ENCODE measurements at places on chromosomes 4 and X.

DNA sequence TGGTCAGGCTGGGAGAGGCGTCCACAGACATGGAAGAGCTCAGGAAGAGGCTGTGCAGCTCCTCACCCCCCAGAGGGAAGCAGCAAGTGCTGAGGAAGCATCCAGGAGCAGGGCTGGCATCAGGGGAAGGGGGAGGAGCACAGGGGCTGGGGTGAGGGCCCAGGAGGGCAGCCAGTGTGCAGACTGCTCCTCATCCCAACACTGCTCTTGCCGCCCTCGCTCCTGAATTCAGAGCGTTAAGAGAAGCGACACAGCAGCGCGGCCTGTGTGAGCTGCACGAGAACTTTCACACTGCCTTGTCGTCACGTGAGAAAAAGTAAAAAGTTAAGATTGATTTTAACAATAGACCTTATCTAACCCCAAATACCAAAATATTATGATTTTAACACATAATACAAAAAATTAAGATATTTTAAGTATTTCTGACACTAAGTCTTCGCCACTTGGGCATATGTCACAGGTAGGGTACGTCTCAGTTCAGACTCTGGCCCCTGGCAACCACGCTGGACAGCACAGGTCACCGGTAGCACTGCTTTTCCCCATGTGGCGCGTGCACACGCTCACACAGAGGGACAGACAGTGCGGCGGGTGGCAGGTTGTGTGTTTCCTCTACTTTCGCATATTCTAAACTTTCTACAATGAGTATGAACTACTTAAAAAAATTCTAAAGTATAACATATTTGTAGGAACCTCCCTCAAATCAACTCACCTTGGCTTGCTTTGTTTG lies 19.7 kb downstream of the NOP14 start:
- DNase-seq = no peak

GRCh38 chr4:156493858-156494257 lies 477.7 kb downstream of the PDGFC start:
- no peak for DNase-seq

DNA sequence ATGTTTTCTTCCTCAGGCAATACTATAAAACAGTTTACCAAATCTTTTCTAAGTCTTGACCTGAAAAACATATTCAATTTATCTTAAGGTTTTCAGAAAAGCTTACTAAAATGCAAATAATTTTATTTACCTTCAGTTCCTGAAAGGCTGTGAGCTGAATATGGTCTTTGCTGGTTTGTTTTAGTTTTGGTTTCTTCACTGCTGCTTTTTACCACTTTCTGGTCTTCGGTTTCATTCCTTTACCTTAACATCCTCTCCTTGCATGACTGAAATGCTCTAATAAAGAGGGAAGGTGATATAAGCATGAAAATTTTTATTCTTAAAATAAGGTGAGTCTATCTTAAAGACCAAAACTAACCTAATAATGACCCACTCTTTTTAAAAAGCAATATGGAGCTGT lies 97.1 kb upstream of the NRK start:
- DNase-seq = no peak

- DNase-seq = peak; percentile 50
Measured at GRCh38 chr4:77092975-77093374, 17.2 kb upstream of the CCNI start.

- no peak for DNase-seq
Measured at GRCh38 chr4:111798840-111799239, 346.4 kb upstream of the FAM241A start.

GRCh38 chr4:170931321-170931720 lies 841.6 kb upstream of the AADAT start:
- DNase-seq = no peak

- DNase-seq = no peak
Measured at GRCh38 chrX:17052793-17053192, 106.3 kb downstream of the REPS2 start.

DNA sequence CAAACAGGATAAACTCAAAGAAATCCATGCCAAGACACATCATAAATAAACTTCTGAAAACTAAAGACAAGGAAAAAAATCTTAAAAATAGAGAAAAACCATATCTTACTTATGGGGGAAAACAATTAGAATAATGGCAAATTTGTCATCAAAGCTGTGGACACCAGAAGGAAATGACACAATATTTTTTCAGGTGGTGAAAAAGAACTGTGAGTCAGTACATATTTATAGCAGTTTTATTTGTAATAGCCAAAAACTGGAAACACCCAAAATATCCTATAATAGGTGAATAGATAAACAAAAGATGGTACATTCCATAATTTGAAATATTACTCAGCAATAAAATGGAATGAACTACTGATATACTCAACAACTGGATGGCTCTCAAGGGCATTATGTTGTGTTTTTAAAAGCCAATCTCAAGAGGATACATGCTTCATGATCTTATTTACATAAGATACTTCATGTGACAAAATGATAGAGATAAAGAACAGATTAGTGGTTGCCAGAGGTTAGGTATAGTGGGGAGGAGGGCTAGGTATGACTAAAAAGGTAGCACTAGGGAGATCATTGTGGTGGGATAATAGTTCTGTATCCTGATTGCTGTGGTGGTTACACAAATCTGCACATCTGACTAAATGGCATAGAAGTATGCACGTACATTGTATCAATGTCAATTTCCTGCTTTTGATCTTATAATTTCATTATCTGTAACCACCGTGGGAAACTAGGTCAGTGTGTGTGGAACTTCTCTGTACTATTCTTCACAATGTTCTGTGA lies 191.9 kb downstream of the PPP1R2C start:
- DNase-seq = no peak

DNA sequence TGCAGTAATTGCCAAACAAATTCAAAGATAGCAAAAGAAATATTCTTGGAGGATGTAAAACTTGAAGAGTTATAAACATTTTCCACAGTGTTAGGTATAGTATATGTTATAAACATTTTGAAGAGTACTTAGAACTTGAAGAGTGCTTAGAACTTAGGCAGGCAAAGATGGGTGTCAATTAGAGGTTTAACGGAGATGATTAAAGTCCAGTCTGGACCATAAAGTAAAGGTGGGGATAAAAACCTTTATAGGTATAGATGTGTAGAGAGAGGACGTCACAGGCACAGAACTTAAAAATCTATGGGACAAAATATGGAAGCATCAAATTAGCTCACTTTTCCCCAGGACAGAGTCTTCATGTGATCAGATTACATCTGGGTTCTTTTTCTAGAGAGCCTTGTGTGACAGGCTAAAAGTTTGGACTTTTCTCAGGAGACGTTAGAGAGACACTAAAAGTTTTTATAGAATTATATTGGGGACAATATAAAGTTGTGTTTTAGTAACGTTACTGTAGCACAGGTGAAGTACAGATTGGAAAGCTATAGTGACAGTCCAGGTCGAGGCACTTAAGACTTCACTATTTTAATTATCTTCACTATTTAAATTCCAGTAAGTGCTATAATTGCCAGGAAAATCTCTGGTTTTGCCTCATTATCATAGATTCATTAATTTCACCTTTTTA lies 13.3 kb upstream of the MAD2L1 start:
- DNase-seq = no peak

- DNase-seq = no peak
Measured at GRCh38 chr4:154367659-154368058, 123.9 kb downstream of the DCHS2 start.

GRCh38 chr4:55617587-55618197 lies 18.4 kb downstream of the NMU start:
- no peak for DNase-seq

- DNase-seq = peak; percentile 13
Measured at GRCh38 chr4:80107374-80107773, 34.3 kb upstream of the ANTXR2 start.

DNA sequence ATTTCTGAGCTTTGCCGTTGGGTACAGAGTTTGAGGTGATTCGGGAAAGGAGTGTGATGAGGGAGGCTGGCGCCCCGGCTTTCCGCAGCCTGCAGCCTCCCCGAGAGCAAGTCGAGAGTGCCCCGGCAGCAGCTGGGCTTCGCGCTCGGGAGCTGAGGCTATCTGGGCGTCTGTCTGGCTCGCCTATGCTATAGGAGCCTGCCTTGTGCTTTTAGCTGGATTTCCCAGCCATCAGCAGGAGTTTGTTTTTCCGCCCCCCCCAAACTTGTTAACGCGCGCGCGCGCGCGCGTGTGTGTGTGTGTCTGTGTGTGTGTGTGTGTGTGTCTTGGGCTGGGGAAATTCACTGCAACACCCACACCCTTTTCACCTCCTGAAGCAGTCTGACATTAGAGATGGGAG lies 765 bp upstream of the DGKK start:
- no peak for DNase-seq

GRCh38 chr4:37983951-37984350 lies 23.8 kb downstream of the PTTG2 start:
- DNase-seq = no peak

DNA sequence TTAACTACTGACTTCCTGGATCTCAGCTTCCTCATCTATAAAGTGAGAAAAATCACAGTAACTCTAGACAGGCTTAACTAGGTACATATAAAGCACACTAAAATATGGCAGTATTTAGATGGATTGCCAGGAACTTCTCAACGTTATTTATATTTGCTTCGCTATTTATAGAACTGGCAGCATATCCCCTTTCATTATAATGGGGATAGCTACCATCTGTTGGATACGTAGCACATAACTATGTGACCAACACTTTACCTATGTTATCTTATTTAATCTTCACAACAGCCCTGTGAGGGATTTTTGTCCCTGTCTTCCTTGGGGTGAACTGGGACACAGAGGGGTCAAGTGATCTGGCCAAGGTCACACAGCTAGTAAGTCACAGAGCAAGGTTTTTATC lies 64.6 kb downstream of the ENPEP start:
- DNase-seq = peak; percentile 57

DNA sequence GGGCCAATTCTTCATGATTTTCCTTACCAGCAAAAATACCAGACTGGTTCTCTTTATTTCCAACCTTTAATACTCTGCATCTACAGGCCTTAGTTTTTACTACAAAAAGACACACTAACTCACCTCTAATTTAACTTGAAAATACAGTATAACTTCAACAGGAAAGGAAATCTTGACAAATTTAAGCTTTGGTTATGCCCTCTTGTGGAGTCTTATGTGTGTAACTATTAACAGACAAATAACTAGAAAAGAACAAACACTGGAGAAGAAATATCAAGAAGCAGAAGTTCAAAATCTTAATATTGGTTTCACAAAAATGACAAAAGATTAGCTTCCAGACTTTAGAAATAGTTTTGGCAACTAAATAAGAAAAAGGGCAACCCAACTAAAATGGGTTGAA lies 33.0 kb downstream of the PPA2 start:
- DNase-seq = no peak

GRCh38 chr4:188822698-188823097 lies 683.5 kb downstream of the TRIML1 start:
- no peak for DNase-seq

DNA sequence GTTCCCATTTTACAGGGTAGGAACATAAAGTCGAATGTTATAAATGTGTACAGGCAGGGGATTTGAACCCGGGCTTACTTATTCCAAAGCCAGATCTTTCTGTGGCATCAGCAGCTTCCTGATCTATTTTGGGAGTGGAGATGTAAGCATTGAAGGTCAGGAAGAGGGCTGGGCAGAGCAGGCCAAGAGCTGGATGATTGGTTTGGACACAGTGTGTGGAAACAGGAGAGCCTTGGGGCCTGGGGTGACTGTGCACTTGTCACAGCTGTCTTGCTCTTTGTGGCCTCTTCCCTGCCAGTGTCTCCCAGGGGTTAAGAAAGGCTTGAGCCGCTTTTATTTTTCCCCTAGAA lies 127.9 kb upstream of the ENPP6 start:
- DNase-seq = no peak

DNA sequence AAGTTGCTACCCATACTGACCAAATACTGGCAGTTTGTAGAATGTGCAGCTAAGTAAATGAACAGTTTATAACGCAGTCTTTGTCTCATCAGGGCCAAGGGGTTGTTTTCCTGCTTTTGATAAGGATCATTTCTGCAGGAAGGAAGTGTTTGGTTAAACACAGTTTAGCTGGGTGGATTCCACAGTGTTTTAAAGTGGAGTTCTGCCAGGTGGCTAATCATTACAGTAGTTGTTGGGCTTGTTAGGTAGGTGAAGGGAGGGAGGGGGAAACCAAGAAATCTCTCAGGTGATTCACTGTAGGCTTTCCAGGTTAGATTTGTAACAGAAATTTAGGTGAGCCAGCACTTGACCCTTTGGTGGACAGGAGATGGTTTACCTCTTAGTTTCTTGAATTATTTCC lies 58.1 kb downstream of the FNIP2 start:
- no peak for DNase-seq

GRCh38 chr4:148793221-148793620 lies 351.0 kb upstream of the NR3C2 start:
- DNase-seq = no peak

DNA sequence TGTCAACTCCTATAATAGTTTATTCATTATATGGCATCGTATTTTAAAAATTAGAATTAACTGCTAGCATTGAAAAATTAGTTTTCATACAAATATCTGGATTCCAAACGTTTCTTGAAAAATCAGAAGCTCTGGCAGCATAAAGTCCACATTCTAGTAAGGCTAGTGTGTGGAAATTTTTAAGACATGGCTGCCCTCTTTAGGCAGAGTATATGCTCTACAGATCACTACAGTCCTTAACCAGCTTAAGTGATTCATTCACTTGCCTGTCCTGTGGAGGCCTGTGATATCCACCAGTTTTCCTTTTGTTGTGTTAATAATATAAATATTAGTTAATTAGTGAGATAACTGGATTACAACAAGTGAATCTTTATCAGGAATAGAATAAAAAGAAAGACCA lies 287.2 kb downstream of the OPHN1 start:
- DNase-seq = peak; percentile 67

DNA sequence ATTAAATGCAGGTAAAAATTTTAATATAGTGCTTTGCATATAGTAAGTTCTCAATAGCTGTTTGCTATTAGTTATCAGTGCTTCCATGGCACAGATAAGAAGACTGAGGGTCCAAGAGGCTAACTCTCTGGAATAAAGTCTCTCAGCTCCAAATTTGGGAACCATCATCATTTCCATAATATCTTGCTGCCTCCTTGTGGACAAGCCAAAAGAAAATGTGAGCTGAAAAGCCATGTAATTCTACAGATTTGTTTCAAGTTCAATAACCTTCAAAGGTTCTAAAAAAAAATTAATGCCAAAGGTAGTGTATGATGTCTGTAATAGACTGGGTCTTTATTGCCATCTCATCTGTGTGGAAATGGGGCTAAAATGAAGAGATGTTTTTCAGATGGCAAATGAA lies 136.9 kb upstream of the VCX start:
- DNase-seq = no peak

DNA sequence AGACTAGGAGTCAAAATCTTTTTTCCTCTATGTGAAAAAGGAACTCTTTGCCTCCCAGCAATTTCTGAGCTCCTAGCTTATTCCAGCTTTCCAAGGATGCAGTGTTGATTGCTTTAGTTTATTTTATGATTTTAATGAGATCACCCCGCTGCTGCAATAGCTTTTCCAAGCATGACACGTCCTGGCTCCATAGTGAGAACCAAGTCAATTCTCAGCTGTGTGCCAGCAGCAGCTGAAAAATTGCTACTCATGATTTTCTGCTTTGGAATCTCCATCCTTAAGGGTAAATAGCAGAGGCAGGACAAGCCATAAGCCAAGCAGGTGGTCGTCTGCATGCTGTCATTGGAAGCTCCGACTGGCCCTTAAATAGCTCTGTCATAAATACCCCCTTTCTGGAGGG lies 64.5 kb downstream of the FTHL17 start:
- DNase-seq = no peak

- DNase-seq = peak; percentile 79
Measured at GRCh38 chr4:40976343-40976742, 226.6 kb downstream of the NSUN7 start.

GRCh38 chr4:146842876-146843275 lies 102.8 kb downstream of the TTC29 start:
- no peak for DNase-seq

Data from fibroblast of pulmonary artery (primary cell).